T-helper 17 cell (primary cell): ENCODE measurements at places on chromosomes 1 and 21.

GRCh38 chr1:21909286-21909759 is 27.8 kb downstream of the HSPG2 start:
- no peak for DNase-seq

DNA sequence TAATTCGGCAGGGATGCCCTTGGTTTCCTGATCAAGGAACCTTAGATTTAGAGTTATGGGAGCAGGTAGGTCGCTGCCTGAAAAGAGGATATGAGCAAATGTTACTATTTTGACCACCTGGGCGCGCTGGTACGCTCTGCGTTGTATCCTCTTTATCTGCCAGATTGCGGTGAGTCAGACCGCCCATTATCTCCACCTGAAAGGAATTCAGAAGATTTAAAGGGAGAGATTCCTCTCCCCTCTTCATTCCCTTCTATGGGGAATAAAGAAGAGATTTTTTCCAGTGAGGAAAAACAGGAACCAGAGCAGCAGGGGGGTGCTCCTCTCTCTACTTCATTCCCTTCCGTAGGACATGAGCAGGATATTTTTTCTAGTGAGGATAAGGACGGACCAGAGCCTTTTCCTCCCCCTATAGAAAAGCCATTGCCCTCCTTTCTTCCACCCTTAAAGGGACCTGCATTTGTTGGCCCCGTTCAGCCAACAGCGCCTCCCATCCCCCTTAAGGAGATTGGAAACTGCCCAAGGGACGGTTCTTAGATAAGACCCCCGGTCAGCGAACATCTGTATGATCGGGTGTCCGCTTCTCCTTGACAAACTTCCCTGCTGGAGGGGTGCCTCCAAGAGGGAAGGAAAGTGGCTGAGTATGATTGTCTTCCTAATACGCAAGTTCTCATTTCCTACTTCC is 34.1 kb downstream of the CLCA1 start:
- DNase-seq = no peak

- no peak for DNase-seq
Measured at GRCh38 chr21:43376478-43376882, 50.5 kb downstream of the SIK1 start.

DNA sequence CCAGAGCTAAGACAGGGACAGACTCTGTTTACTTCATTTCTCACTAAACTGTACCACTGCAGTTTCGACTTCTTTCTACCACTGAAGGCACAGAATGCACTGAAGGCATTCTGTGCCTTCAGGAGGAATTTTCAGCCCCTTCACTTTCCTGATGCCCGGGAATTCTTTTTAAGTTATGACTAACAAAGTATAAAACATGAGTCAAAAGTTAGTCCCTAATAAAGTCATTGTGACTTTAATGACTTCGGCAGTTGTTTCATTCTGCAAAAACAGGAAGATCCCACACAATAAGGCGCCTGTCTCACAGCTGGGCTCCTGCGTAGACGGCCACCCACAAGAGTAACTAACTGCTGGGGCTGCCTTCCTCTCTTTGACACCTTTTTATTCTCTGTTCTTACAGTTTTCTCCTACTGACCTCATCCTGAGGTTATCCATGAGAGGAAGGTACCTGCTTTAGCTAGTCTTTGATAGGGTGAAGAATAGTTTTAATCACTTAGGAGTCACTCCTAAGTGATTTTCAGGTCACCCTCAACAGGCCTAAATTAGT is 183.9 kb upstream of the SGIP1 start:
- peak; percentile 41 for DNase-seq

DNA sequence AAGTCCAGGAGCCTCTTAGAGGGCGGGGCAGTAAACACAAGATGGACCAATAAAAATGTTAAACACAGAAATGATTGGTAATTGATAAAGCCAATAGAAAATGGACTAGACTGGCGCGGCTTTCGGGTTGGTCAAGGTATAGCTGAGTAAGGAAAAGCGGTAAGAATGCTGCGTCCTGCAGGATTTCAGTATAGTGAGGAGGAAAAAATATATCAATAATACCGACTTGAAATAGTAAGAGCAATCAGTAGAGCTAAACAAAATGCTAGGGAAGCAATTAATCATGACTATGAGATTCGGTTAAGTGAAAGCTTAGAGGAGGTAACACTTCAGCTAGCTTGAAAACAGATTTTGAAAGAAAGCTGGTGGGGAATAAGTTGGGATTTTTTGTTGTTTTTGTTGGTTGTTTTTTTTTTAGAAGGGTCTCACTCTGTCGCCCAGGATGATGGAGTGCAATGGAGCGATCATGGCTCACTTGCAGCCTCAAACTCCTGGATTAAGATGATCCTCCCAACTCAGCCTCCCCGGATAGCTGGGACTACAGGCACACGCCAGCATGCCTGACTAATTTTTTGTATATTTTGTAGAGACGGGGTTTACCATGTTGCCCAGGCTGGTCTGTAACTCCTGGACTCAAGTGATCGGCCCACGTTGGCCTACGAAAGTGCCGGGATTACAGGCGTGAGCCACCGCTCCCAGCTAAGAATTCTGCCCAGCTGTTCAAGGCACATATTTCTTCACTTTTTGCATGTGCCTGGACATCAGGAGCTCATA is 711 bp upstream of the TESK2 start:
- DNase-seq = no peak

DNA sequence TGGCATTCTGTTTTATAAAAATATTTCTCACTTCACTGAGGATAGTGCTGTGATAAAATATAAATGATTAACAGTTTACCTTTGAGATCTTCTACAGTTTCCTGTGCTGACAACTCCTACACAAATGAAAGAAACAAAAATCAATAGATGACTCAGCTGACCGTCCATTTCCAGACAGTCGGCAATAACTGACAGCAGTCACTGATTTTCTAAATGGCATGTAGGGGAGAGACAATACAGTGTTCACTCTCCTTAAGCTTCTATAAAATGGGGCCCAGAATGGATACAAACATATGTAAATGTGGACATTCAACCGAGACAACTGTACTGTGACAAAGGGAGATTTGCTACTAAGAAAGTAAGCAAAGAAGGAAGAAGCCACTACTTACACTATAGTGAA is 34.3 kb downstream of the PCNX2 start:
- no peak for DNase-seq

DNA sequence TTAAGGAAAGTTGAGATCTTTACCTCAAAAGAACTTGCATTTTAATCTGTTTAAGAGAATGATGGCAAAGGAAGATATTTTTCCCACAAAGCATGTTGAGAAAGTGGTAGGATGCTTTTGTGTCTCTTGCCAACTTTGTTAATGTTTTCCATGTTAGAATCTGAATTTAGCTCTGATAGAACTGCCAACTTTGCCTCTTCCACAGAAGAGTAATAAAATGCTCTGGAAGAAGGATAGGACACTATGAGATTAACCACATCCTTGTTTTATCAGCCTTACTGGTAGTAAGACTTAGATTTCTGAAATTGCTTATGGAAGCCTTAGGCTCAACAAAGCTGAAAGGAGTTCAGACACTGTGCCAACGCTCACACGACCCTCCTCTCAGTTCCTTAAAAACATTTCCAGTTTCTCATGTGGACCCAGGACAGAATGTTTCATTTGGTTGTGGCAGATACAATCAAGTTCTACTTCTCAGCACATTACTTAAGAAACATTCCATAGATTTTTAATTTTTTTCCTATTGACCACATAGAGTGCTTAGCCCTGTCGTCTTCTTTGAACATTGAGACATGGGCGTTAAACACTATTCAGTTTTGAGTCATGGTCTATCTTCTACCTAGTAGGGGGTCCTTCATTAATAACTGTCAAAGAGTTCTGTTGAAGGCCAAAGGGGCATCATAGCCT is 59.0 kb downstream of the MTR start:
- no peak for DNase-seq

DNA sequence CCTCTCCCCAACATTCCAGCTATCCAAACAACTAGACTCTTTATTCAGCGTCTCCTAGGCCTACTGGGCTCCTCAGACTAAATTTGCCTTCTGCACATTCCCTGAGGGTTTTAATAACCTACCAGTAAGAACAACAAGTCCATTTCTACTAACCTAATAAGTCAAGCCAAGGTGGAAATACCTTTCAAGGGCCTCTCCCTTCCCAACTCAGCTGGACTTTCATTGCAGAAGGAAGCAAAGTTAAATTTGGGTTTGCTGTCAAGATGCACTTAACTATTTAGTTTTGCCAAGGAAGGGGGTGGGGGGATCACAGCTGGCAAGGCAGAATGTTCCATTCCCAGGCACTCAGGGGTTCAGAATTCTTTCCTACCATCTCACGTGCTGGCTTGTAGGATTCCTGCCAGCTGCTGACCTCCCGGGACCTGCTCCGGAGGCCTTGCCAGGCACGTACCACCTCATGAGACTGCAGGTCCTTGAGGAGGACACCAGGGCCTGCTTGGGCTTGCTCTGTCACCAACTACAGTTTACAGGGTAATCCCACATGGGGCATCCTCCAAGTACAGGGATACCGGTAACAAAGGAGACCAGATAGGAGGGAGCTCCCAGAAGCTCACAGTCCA is 29.8 kb downstream of the SLC30A1 start:
- no peak for DNase-seq

DNA sequence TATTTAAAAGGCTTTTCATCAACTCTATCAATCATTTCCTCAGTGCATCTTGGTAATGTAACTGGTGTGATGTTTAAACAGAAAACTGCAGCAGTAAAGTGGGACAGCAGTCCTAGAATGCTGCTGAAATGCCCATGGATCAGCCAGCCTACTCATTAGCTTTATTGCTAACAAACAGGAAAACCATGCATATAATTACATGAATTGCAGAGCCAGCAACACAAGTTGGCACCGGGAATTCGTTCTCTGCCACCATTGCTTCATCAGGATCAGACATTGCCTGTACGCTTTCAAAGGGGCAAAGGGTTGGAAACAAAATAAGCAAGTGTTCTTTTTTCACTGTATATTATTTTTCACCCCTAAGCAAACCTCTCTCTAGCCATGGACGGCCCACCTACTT is 276.2 kb upstream of the LRRC7 start:
- no peak for DNase-seq

DNA sequence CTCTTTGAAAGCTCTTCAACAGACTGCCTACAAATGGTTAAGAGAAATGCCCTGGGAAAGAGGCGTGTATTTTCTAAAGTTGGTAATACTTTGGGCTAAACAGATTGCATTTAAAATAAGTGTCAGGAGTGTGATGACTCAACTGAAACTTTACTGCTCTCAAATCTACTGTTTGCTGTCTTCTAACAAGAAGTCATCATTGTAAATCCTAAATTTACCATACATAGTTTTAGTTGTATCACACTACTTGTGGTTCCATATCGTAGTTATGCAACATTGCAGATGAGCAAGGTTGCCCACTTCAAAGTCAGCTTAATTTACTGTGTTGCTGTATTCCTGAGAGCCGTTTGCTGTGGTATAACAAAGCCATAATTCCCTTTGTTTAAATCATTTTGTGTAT is 59.6 kb downstream of the RGS21 start:
- DNase-seq = no peak

DNA sequence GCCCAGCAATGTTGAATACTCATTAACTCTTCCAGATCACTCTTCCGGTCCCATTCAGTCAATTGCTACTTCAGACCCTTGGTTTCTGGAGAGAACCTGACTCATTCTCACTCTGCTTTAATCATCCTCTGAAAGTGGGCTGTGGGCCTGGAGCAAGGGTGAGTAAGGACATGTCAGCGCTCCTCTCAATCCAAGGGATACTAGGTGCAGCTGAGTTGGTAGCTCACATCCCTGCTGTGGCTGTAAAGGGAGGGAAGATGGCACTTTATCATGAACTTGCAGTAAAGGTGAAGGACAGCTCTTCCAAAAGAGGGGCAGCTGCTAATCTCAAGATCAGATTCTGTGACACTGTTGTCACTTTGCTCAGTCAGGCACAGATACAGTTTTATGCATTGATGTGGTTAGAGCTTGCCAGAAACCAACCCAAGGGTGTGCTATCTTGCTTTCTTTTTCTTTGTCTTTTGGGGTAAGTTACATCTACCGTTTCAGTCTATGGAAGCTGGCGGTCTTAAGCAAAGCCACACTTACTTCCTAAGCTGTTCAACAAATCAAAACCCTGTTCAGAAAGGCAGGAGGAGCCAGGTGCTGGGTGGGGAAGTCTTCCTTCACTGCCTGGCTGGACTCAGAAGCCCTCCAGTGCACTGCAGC is 26.5 kb upstream of the NTPCR start:
- DNase-seq = peak; percentile 9

GRCh38 chr1:94648225-94649007 is 106.9 kb upstream of the F3 start:
- no peak for DNase-seq

DNA sequence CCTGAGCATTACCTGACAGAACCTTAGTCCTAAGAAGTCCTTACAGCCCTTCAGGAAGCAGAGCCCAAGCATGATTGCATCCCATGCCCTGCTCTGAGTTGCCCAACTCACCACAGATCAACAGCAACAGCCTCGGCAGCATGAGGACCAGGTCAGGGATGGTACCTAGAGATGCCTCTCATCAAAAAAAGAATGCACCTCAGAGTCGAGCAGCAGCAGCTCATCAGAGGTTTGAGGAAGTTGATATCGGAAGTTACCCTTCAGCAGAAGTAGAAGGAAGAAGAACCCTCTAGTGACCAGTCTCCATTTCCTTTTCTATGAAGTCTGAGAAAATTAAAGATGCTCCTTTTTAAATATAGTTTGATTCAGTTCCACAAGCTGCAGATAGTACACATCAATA is at the start of gene FCRL1:
TSS of gene FCRL1 (minus strand) at position 225 of the 400 bp plus-strand sequence. CDS start at position 142, 83 bp downstream.
- no peak for DNase-seq

GRCh38 chr1:237249120-237249519 is 207.1 kb downstream of the RYR2 start:
- no peak for DNase-seq

- no peak for DNase-seq
Measured at GRCh38 chr1:203507759-203508158, 13.8 kb downstream of the OPTC start.
